Fibroblast of the aortic adventitia (primary cell): ENCODE measurements at places on chromosomes 1 and 21. TPM values are rescaled to one million over a fixed set of nuclear protein-coding genes. Genes with fewer than 3 reads are reported as not detected.

The PLEKHG5 gene
- 3.8 and 5.1 TPM in 2 replicates for total RNA-seq

The EXTL1 gene
- 0.18 and 0.74 TPM in 2 replicates for total RNA-seq

The IQCC gene
- 0.41 and 2.3 TPM in 2 replicates for total RNA-seq

The CZIB gene
- total RNA-seq: 49.9 and 66.6 TPM in 2 replicates

The BEND5 gene
- 0.45 TPM in 1 of 2 replicates, not detected in the other for total RNA-seq

The LEMD1 gene
- total RNA-seq: 0.36 TPM in 1 of 2 replicates, not detected in the other

The SMYD3 gene
- 45.5 and 53.1 TPM in 2 replicates for total RNA-seq

The RGS4 gene
- total RNA-seq: 255 and 538 TPM in 2 replicates
